ENCODE measurements at places on chromosomes 3 and 15. TPM values are rescaled to one million over a fixed set of nuclear protein-coding genes. Genes with fewer than 3 reads are reported as not detected.

Gene AMOTL2
- 73.2 TPM for total RNA-seq

Gene CCDC80
- total RNA-seq = 4.4 TPM

Gene SLC28A1
- total RNA-seq = not detected

Gene GNAT1
- total RNA-seq = not detected

Gene DGKG
- total RNA-seq = 10.6 TPM

Gene SPRED1
- total RNA-seq = 67.3 TPM

Gene SEC22C
- 72.3 TPM for total RNA-seq

Gene SKOR1
- total RNA-seq = 0.63 TPM

Measured in parietal lobe (tissue), 2 donors.